ENCODE measurements at places on chromosomes 4 and X. TPM values are rescaled to one million over a fixed set of nuclear protein-coding genes. Genes with fewer than 3 reads are reported as not detected.

DNA sequence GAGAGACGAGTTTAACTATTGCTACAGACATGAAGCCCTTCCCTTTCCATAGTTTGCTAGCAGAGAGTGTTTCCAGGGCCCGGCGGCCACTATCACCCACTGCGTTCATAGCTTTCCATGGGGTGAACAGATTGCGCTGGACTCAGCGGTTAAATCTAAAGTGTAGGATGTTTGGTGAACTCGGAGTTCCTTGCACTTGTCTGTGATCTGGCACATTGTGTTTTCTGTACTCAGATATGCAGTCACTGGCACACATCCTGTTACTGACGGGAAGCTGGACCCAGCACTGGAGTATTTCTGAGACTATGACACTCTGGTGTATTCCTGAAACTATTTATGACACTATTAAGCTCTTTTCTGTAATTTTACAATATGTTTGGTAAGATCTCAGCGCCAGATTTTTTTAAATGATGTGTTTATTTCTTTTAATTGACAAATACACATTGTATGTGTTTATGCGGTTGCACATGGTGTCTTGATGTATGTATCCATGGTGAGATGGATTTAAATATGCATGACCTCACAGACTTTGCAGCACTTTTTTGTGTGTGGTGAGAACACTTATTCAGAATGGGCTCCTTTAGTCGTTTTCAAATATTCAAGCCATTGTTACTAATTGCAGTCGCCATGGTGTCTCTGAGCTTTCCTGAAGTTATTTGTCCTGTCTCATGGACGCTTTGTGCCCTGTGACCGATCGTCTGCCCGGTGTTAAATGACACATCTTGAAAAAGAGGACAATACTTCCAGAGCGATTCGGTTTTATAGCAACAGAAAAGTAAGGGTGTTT, 14.1 kb downstream of the CD99 start:
- no peak overlapping the region for H3K4me3 ChIP-seq
- H3K27ac ChIP-seq: no peak overlapping the region
- no peak for DNase-seq

- no peaks in the 10 kb centered on the region for H3K36me3 ChIP-seq
- H3K4me3 ChIP-seq: no peak overlapping the region
- H3K27me3 ChIP-seq: no peaks in the 10 kb centered on the region
- H3K4me1 ChIP-seq: peaks cover 24% of the 10 kb centered on the region
- DNase-seq: no peak
Measured at GRCh38 chr4:11474146-11474545, 45.5 kb upstream of the HS3ST1 start.

GRCh38 chr4:98345838-98346237, 84.7 kb downstream of the RAP1GDS1 start:
- no peaks in the 10 kb centered on the region for H3K27me3 ChIP-seq
- DNase-seq: no peak
- H3K4me1 ChIP-seq: no peaks in the 10 kb centered on the region
- H3K4me3 ChIP-seq: no peak overlapping the region
- H3K36me3 ChIP-seq: no peaks in the 10 kb centered on the region

DNA sequence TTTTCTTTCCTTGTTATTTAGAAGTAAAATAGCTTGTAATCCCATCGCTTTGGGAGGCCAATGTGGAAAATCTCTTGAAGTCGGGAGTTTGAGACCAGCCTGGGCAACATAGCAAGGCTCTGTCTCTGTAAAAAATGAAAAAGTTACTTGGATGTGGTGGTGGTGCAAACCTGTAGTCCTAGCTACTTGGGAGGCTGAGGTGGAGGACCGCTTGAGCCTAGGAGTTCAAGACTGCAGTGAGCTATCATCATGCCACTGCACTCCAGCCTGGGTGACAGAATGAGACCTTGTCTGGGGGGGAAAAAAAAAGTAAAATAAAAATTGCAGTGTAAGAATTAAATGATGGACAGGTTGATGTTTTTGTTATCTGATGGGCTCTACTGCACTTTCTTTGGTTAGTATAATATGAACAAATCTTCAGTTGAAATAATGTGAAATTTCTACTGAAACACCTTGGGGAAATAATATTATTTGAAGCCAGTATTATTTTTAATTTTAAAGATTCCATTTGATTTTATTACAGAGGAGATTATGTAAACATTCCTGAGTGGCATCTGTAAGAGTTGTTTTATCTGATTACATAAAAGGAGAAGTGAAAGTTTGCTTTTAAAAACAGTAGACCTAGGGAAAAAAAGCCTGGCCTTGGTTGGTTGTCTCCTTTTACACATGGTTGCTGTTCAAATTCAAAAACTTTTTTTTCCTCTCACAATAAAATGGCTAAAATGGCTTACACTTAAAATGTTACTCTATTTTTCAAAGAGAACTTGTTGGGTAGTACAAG, 10.5 kb upstream of the NDUFC1 start:
- no peak overlapping the region for H3K27ac ChIP-seq
- no peaks in the 10 kb centered on the region for H3K36me3 ChIP-seq
- no peak for DNase-seq
- no peaks in the 10 kb centered on the region for H3K27me3 ChIP-seq
- H3K4me1 ChIP-seq: peaks cover 20% of the 10 kb centered on the region

GRCh38 chrX:55451626-55451989, 319 bp upstream of the MAGEH1 start:
- H3K27me3 ChIP-seq: no peaks in the 10 kb centered on the region
- DNase-seq: no peak
- H3K36me3 ChIP-seq: no peaks in the 10 kb centered on the region
- peak overlapping the region; percentile 84 for H3K4me3 ChIP-seq
- no peaks in the 10 kb centered on the region for H3K4me1 ChIP-seq

DNA sequence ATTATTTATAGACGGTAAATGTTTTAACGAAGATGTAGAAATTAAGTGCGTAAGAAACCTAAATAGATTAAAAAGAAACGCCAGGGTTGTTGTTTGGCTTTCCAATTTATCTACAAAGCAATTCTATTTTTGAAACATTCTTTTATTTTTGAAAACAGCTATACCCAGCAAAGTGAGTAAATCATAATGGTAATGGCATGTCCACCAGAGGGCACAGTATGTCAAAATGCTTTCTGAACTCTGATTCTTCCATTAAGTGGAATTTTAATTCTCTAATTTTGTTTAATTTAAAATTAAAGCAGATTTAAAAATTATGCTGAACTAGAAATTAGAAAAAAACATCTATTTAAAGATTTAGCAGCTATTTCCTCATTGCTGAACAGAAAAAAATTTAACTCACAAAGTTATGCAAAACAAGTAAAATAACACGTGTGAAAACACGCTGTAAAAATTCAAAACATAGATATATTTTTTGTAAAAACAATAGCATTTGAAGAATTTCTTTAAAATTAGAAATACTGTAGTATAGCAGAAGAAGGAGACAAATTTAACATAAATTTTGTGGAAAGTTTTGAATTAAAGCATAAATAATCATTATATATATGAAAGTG, 26.5 kb downstream of the RASSF6 start:
- H3K4me3 ChIP-seq: no peak overlapping the region
- no peaks in the 10 kb centered on the region for H3K27me3 ChIP-seq
- DNase-seq: no peak
- H3K27ac ChIP-seq: no peak overlapping the region

DNA sequence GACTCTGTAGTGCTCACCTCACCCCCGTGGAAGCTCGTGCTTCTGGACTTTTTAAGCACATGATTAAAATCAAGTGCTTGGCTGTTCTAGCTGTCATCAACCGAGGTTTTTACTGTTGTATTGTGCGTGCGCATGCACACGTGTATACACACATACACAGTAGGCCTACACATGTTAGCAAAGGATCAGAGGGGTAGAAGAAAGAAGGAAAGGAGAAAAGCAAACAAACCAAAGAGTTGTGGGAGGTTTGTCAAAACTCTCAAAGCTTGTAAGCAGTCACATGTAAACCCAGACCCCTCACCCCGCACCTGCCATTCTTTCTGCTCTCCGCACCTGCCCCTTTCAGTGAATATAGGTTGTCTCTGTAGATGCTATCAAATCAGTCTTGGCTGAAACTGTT, 311.8 kb downstream of the HS3ST1 start:
- no peak overlapping the region for H3K27ac ChIP-seq
- no peak for DNase-seq
- no peak overlapping the region for H3K4me3 ChIP-seq

- no peaks in the 10 kb centered on the region for H3K27me3 ChIP-seq
- H3K4me1 ChIP-seq: no peaks in the 10 kb centered on the region
- no peaks in the 10 kb centered on the region for H3K36me3 ChIP-seq
- no peak for DNase-seq
Measured at GRCh38 chrX:15301924-15302323, 13.5 kb downstream of the ASB11 start.

DNA sequence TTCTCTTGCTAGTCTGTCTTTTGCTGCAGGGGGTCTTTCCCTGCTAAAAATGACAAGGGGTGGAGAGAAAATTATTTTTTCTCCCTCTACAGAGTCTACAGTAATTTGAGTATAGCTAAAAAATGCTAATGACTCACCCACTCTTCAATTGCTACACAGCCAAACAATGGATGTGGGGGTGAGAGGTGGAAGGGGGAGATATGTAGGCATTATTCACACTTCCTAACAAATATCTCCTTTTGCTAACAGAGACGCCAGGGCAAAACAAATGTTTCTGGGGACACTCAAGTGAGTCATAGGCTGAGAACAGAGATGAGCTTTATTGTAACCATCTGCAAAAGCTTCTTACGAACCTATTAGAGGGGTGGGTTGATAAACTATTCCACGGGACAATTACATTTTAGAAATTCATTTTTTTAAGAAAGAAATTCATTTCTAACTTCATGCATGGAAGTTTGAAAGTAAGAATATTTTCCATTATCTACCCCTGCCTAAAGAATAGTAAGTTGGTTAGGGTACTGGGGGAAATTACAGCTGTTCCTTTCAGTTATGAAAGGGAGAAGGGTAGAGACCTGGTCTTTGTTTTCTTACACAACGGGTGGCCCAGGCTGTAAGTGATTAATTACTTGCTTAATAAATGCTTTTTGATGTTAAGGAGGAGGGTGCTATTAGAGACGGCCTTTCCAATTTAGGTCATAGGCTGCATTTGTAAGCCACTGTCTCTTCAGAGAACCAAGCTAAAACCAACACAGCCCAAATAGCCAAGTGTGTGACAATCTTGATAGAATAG, 12.8 kb downstream of the SCD5 start:
- peaks cover 5% of the 10 kb centered on the region for H3K4me1 ChIP-seq
- no peaks in the 10 kb centered on the region for H3K27me3 ChIP-seq
- no peak overlapping the region for H3K27ac ChIP-seq
- DNase-seq: no peak
- no peak overlapping the region for H3K4me3 ChIP-seq
- no peaks in the 10 kb centered on the region for H3K36me3 ChIP-seq

DNA sequence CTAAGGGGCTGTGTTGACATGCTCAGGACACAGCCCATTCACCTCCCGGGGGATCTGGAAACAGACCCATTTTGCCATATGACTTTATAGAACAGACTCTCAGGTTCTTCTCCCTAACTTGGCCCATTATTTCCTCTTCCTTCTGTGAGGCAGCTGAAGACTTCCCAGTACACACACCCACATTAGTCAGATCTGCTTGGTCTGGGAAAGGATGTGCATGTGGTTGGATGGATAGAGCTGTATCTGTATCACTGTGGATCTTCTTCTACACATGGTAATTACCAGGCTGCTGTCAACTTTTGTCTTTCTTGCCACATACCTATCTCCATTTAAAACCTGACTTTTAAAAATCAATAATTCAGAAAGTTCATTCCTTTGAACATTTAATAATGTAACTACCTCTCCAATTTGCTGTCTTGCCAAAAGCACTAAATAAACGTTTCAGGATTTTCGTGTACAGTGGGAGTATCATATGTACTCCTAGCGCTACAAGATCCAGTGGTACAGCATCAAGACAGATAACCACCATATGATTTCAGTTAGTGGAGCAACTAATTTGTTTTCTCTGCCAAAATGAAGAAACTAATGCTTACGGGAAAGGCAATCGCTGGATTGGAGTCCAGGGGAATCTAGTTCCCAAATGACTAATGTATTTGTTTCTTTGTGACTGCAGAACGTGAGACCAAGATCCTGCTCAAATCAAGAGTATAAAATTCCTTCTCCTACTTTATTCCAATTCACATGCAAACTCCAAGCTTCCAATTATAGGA, 134.1 kb upstream of the MAP3K15 start:
- H3K4me1 ChIP-seq: no peaks in the 10 kb centered on the region
- H3K4me3 ChIP-seq: no peak overlapping the region
- H3K27ac ChIP-seq: no peak overlapping the region
- no peak for DNase-seq

DNA sequence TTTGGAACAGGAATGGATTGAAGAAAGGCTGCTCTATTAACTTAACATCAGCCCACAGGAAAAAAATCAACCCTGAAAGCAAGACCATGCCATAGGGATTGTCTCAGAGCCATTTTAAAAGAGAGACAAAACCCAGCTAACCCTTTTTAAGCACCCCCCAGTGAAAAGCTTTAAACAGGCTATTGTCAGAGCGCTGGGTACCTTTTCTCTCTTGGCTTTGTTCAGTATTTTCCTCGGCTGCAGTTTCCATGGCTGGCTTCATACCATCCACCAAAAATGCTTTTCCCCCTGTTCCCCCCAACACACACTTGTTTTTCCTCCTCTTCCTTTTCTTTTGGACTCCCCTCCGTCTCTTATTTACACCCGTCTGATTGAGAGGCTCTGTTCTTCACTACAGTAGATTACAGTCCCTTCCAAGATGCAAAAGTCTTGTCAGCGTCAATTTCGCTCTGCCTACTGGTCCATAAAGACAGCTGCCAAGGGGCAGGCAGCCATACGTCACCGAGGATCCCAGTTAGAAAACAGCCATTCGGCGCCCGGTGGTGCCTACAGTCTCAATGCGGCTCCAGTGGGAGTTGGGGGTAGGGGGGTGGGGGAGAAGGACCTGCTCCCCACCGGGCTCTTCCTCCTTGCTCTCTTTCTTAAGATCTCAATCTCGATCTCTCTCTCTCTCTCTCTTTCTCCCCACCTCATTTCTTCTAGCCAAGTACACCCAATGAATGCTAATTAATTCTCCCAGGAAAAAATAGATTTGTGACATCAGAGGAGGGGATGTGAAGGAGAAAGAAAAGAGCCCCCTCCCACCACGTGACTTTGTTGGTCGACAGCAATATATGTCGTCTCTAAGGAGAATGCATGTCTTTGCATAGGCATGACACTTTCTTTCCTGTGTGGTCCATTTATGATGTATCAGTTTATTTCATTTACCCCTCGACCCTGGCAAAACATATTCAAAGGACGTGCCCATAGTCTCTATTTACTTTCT, at the start of gene GPM6B:
TSS of gene GPM6B (minus strand) at position 451 of the 985 bp plus-strand sequence. CDS start at position 262, 189 bp downstream.
- H3K4me3 ChIP-seq: no peak within 1 kb of the TSS
- H3K36me3 ChIP-seq: no peaks in the 10 kb centered on the region
- H3K4me1 ChIP-seq: no peaks in the 10 kb centered on the region

WDFY3 gene
- polyA plus RNA-seq: not detected

PCDH18 gene
- polyA plus RNA-seq: 0.83 TPM

VCX2 gene
- polyA plus RNA-seq: not detected

UGT2B15 gene
- polyA plus RNA-seq: not detected

KLB gene
- 0.09 TPM for polyA plus RNA-seq

ZMAT1 gene
- 0.61 TPM for polyA plus RNA-seq

TSPAN6 gene
- 0.25 TPM for polyA plus RNA-seq

TNIP3 gene
- 0.70 TPM for polyA plus RNA-seq

CXCL11 gene
- not detected for polyA plus RNA-seq
